NB4 (cell line): ENCODE measurements at places on chromosomes 5 and 9.

DNA sequence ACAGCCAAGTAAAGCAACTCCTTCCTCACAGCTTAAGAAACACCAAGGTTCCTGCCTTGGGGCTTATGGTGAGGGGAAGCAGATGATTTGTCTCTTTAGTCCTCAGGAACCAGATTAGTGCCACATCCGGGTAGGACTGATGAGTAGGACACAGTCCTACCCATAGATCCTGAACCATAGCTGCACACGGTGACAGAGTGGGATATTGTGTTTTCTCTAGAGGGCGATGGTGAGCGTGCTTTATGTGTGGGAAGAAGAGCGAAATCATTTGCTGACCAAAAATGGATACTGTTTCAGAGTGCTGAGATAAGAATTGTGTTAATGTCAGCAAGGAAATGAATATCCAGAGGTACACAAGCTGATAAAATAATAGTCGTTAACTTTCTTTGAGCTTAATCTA, 209.0 kb upstream of the FBXL7 start:
- peak; percentile 16 for DNase-seq

DNA sequence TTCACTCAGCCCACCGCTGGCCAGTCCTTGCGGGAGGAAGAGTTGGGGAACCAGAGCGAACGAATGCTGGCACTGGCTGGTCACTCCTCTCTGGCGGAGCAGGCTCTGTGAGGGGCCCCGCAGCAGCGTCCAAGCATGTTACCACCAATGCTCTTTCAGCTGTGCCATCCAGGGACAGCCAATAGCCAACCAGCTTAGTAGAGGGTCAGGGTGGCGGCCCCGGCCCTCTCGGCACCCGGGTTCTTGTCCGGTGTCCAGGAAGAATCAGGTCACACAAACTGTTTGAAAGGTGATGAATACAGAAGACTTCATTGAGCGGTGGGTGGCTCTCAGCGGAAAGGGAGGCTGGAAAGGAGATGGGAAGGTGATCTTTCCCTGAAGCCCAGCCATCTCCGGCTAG, 135.3 kb downstream of the EGFLAM start:
- no peak for DNase-seq

DNA sequence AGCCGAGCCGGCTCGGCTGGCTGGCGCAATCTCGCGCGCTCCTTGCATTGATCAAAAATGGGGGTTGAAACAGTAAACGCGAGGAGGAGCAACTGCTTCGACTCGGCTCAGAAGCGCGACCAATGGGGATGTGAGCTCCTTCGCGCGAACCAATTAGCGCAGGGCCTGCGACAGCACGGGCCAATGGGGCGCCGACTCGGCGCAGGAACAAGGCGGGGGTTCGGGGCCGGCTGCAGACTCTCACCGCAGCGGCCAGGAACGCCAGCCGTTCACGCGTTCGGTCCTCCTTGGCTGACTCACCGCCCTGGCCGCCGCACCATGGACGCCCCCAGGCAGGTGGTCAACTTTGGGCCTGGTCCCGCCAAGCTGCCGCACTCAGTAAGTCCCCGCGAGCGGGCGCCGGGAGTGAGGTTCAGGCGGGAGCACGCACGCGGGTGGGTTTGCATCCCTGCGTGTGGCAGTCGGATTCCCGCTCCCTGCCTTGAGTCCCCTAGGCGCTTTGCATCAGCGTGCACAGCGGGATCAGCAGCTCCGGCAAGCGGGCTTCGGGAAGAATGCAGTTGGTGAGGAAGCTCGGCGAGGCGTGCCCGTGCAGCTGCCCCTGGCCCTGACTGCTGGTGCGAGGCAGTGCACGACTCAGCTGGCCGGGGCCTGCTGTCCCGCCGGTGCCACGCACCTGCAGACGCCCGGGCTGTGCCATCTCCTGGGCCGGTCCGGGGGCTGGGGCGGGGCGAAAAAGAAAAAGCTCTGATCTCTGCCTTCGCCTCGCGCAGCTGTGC, at the start of gene PSAT1:
TSS of gene PSAT1 (plus strand) at position 233 of the 779 bp plus-strand sequence. CDS start at position 319, 86 bp downstream.
- peak; percentile 97 for DNase-seq

GRCh38 chr5:1067141-1068121, 44.4 kb downstream of the SLC12A7 start:
- DNase-seq: no peak

GRCh38 chr9:89844535-89844934, 239.7 kb downstream of the GADD45G start:
- DNase-seq: no peak
